Left lobe of liver (tissue), 2 donors: ENCODE measurements at places on chromosomes 13 and 19. TPM values are rescaled to one million over a fixed set of nuclear protein-coding genes. Genes with fewer than 3 reads are reported as not detected.

- no peak for DNase-seq
Measured at GRCh38 chr19:6378041-6378440, 2.3 kb upstream of the PSPN start.

DNA sequence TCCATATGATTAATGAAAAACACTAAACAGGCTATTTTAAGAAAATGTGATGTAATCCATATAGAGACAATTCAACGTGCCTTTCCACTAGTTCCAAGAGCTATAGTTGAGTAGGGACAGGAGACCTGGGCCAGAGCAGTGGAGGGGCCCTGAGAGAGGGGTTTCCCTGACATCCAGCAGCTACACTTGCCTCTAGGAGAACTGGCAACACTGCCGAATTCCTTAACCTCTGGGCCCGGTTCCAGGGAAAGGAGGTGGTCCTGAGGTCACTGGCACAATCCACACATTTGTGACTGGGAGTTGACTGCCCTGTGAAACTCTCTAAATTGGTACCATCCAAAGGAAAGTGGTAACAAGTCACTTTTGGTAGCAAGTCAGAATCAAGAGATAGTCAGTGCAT, 264.4 kb downstream of the DCLK1 start:
- no peak for DNase-seq

DNA sequence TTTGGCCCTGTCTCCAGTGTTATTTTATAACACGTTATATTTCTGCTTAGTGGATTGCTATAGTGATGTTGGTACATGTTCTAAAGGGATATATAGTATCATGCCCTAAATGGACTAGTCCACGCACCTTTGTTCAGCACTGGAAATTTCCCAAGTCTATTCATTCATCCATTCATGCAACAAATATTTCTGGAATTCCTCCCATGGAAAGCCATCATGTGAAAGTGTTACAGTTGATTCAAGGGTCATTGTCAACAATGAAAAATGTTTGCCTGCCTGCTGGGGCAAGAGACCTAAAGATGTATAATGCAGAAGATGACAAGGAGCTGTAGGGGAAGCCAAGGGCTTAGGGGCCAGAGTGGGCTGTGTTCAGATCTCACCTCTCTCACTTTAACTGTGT, 10.8 kb upstream of the HSPH1 start:
- DNase-seq, result no peak

GRCh38 chr13:40440990-40441820, 225.2 kb downstream of the FOXO1 start:
- DNase-seq, result peak; percentile 96

GRCh38 chr19:8626842-8627241, 3.6 kb upstream of the NFILZ start:
- no peak for DNase-seq

- no peak for DNase-seq
Measured at GRCh38 chr13:63554157-63554556, 2138.5 kb upstream of the PCDH20 start.

- DNase-seq, result no peak
Measured at GRCh38 chr13:76398425-76398824, 487.8 kb downstream of the KCTD12 start.

- DNase-seq, result no peak
Measured at GRCh38 chr19:35596366-35596999, 10.5 kb downstream of the PMIS2 start.

- DNase-seq, result no peak
Measured at GRCh38 chr19:48668761-48669160, 4.1 kb downstream of the NTN5 start.

GRCh38 chr13:33053397-33054066, 37.3 kb downstream of the KL start:
- no peak for DNase-seq

DNA sequence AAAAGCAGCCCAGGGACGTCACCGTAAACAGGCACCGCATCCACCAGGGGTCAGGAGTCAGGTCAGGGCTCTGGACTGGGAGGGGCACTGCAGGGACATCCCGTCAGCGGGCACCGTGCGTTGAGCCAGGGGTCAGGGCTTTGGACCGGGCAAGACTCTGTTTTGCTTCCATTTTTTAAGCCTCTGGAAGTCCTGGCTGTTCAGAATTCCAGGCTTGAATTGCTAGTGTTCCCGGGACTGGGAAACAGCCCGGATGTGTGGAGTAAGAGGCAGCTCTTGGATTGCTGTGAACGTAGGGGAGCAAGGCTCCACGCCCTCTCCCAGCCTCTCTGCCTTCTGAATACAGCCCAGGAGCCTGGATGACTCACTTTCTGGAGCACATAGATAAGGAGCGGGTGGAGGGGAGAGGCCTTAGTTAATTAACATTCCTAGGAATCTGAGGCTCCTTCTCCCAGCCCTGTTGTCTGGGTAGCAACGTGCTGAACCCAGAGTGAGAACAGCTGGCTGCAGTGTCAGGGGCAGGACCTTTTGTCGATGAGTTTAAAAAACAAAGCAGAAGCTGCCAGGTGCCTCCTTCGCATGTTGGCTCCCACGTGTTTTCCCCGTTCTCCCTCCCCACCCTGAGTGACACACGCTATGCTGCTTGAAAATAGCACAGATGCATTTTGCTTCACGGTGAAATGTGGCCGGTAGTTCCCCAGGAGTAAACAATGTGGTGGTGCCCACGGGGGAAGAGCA, 21.9 kb downstream of the ATP11A start:
- DNase-seq, result peak; percentile 70

GRCh38 chr13:32821149-32821688, 195.0 kb upstream of the KL start:
- no peak for DNase-seq

FCAR gene
- total RNA-seq, result 0.55 TPM

KLHL1 gene
- not detected for total RNA-seq

CYP4F2 gene
- total RNA-seq, result 228 TPM

BRSK1 gene
- total RNA-seq, result 0.55 TPM

ADGRE2 gene
- total RNA-seq, result 1.6 TPM

ZNF181 gene
- 7.5 TPM for total RNA-seq

MYPOP gene
- 5.0 TPM for total RNA-seq

SMAD9 gene
- total RNA-seq, result 0.70 TPM

CNN2 gene
- 23.2 TPM for total RNA-seq
